Tibial nerve (tissue), 4 donors: ENCODE measurements at places on chromosomes 7 and 10. TPM values are rescaled to one million over a fixed set of nuclear protein-coding genes. Genes with fewer than 3 reads are reported as not detected.

DNA sequence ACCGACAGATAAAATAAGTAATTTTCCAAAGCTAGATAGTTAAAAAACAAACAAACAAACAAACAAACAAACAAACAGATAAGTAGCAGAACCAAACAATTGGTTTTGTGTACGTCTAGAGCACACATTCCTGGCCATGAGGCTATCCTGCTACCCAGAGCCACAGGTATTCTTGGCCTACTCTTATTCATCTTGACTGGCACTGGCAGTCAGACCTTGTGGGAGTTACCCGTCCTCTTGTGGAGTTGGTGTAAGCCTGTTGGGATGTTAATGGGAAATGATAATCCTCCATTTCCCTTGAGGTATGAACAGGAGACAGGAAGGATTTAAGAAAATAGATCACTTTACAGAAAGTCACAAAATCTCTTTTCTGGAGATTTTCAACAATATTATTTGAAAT is 142.4 kb upstream of the MEOX2 start:
- no peaks in the 10 kb centered on the region for H3K36me3 ChIP-seq
- no peak overlapping the region for H3K4me3 ChIP-seq
- H3K4me1 ChIP-seq, result no peaks in the 10 kb centered on the region
- DNase-seq, result no peak
- no peaks in the 10 kb centered on the region for H3K27me3 ChIP-seq

DNA sequence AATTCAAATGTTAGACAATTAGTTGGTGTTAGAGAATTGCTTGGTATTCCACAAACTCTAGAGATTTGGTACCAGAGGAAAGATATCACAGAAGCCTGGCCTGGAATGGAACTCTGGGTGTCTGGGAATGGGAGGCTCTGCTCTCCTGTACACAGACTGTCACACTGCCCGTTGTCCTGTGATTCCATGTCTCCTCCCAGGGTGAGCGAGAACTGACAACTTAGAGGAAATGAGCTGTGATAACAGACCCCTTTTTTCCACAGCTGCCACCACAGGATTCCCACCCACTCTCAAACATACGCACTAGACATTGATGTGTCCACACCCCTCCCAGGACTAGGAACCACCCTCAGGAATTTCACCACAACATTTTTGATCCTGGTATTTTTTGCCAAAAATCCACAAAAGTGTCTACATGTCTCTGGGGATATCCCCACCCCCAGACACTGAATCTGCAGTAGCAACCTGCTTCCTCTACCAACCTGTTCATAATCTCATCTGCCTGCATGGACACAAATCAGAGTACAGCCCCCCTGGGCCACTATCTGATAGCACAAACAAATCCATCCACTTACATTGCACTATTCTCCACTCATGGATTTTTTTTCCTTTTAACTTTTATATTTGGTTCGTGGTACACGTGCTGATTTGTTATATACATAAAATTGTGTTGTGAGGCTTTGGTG is 4.7 kb downstream of the ZNF273 start:
- H3K4me3 ChIP-seq, result no peak overlapping the region
- H3K27ac ChIP-seq, result no peak overlapping the region
- H3K36me3 ChIP-seq, result no peaks in the 10 kb centered on the region

DNA sequence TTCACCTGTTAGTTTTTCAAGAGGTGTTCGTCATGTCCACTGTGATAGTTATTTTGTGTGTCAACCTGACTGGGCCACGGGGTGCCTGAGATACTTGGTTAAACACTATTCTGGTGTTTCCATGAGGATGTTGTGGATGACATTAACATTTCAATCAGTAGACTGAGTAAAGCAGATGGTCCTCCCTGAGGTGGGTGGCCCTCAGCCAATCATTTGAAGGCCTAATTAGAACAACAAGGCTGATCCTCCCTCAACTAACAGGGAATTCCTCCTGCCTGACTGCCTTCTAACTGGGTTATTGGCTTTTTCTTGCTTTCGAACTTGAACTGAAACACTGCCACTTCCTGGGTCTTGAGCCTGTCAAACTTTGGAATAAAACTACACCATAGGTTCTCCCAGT is 75.8 kb downstream of the ENO4 start:
- H3K27ac ChIP-seq, result no peak overlapping the region
- no peaks in the 10 kb centered on the region for H3K4me1 ChIP-seq
- no peaks in the 10 kb centered on the region for H3K36me3 ChIP-seq
- DNase-seq, result no peak

- H3K4me3 ChIP-seq, result no peak overlapping the region
- H3K4me1 ChIP-seq, result no peaks in the 10 kb centered on the region
- H3K27ac ChIP-seq, result no peak overlapping the region
- no peaks in the 10 kb centered on the region for H3K27me3 ChIP-seq
- H3K36me3 ChIP-seq, result no peaks in the 10 kb centered on the region
These were observed 756.6 kb upstream of the C7orf33 start for GRCh38 chr7:147833970-147834369.

DNA sequence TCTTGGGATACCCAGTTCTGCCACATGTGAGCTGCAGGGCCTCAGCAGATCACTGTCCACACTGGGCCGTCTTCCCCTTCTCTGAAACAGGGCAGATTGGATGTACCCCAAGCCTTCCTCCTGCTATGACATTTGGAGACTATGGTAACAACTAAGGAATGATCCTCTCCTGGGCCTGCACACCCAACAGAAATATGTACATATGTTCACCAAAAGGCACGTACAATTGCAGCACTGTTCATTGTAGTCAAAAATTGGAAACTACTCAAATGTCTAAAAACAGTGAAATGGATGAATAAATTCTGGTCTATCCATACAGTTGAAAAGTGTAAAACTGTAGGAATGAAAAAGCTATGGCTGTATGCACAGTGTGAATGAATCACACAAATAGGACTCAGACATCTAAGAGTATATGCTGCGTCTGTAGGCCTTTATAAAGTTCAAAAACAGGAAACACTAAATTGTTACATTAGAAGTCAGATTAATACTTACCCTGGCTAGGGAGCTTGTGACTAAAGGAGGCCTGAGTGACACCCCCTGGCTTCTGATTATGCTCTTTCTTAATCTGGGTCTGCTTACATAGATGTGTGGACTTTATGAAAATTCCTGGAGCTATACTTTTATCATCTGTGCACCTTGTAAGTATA is 16.1 kb upstream of the XPNPEP1 start:
- peak overlapping the region; percentile 51 for H3K27ac ChIP-seq
- DNase-seq, result no peak
- H3K27me3 ChIP-seq, result no peaks in the 10 kb centered on the region
- H3K4me3 ChIP-seq, result no peak overlapping the region
- no peaks in the 10 kb centered on the region for H3K36me3 ChIP-seq

GRCh38 chr10:48517911-48518811 is 86.7 kb downstream of the ARHGAP22 start:
- no peaks in the 10 kb centered on the region for H3K36me3 ChIP-seq
- no peak for DNase-seq
- H3K27me3 ChIP-seq, result no peaks in the 10 kb centered on the region

- H3K27ac ChIP-seq, result no peak overlapping the region
- no peaks in the 10 kb centered on the region for H3K27me3 ChIP-seq
- H3K4me3 ChIP-seq, result no peak overlapping the region
- H3K36me3 ChIP-seq, result no peaks in the 10 kb centered on the region
- H3K4me1 ChIP-seq, result peaks cover 4% of the 10 kb centered on the region
- DNase-seq, result no peak
These were observed 31.1 kb downstream of the STAMBPL1 start for GRCh38 chr10:88911116-88911515.

GRCh38 chr10:28089467-28089866 is 90.6 kb upstream of the ODAD2 start:
- H3K4me1 ChIP-seq, result no peaks in the 10 kb centered on the region
- peaks cover 9% of the 10 kb centered on the region for H3K36me3 ChIP-seq
- H3K4me3 ChIP-seq, result no peak overlapping the region
- no peak overlapping the region for H3K27ac ChIP-seq
- no peak for DNase-seq

- no peaks in the 10 kb centered on the region for H3K4me1 ChIP-seq
- H3K27me3 ChIP-seq, result no peaks in the 10 kb centered on the region
- no peaks in the 10 kb centered on the region for H3K36me3 ChIP-seq
- no peak overlapping the region for H3K27ac ChIP-seq
These were observed 128.6 kb downstream of the OAT start for GRCh38 chr10:124289851-124290795.

GRCh38 chr10:51694086-51694768 is 5.2 kb downstream of the CSTF2T start:
- H3K27me3 ChIP-seq, result no peaks in the 10 kb centered on the region
- DNase-seq, result no peak
- H3K4me1 ChIP-seq, result no peaks in the 10 kb centered on the region
- no peak overlapping the region for H3K27ac ChIP-seq
- H3K4me3 ChIP-seq, result no peak overlapping the region
- H3K36me3 ChIP-seq, result no peaks in the 10 kb centered on the region

- H3K27ac ChIP-seq, result no peak overlapping the region
- no peaks in the 10 kb centered on the region for H3K4me1 ChIP-seq
- H3K4me3 ChIP-seq, result no peak overlapping the region
- no peaks in the 10 kb centered on the region for H3K27me3 ChIP-seq
- no peak for DNase-seq
- H3K36me3 ChIP-seq, result no peaks in the 10 kb centered on the region
These were observed 13.9 kb upstream of the MGAM2 start for GRCh38 chr7:142097571-142097970.

- H3K4me1 ChIP-seq, result no peaks in the 10 kb centered on the region
- H3K36me3 ChIP-seq, result no peaks in the 10 kb centered on the region
- no peak overlapping the region for H3K4me3 ChIP-seq
- no peaks in the 10 kb centered on the region for H3K27me3 ChIP-seq
- DNase-seq, result no peak
These were observed 289.1 kb downstream of the FGFR2 start for GRCh38 chr10:121309164-121309563.

DNA sequence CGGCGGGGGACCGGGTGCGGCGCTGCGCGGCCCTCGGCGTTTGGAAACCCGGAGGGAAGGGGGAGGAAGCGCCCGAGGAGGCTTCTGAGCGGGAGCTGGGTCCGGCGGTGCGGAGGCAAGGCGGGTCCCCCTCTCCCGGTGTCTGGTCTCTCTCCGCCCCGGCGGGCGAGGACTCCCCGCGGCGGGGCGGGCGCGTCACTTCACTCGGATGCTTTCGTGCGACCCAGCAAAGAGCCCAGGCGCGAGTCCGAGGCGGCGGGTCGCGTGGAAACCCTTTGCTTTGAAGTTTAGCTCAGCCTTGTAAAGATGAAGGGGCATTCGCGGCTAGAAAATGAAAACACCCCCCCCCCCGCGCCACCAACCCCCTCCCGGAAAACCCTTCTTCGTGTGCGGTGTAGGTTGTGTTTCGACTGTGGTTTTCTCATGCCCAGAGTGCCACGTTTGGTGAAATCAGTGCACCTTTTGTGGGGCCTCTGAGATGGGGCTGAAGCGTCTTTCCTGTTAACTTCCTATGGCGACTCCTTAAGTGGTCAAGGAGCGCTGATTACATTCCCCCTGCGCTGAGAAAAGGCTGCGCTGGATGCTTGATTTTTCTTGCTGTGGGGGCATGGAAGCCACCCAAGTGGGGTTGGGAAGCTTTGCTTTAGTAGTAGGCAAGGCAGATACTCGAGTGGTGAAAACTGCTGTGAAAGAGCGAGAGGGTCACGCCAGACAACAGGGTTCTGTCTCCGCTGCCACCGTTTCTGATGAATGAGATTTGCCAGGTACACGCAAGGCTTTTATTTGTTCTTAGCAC is 876 bp downstream of the GNAI1 start:
- DNase-seq, result no peak
- no peaks in the 10 kb centered on the region for H3K27me3 ChIP-seq
- peaks cover 8% of the 10 kb centered on the region for H3K4me1 ChIP-seq
- H3K4me3 ChIP-seq, result peak overlapping the region; percentile 94
- peak overlapping the region; percentile 88 for H3K27ac ChIP-seq

DNA sequence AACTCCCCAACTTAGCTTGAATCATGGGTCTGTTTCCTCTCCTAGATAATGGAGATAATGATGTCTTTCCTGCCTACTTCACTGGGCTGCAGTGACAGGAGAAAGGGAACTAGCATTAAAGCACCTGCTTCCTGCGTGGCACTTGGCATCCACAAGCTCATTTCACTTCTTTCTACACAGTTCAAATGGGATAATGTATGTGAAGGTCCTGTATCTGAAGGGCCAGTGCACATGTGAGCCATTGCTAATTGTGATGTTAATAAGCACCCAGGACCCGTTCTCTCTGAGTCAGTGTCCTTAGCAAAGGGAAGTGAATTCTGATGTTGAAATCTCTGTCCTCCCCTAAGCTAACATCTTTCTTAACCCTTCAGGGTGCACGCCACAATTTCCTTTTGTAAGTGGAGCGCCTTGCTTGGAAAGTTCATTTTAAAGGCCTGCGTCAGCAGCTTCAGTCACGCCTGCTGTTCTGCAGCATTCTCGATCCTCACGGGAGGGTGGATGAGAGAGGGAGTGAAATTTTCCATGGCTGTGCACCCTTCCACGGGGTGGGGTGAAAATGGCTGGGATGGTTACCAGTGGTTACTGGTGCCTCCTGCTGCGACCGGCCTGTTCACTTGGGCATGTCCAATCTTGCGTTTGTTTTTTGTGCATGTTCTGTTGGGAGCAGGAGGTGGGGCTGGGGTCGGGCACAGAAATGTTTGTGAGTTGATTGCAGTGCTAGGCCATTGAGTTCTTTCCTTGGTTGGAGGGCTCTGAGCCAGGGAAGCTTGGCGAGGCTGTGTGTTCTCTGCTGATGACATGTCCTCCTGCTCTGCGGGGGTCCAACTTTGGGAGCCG is 59.2 kb downstream of the HK1 start:
- H3K27me3 ChIP-seq, result no peaks in the 10 kb centered on the region
- no peak overlapping the region for H3K4me3 ChIP-seq
- H3K36me3 ChIP-seq, result no peaks in the 10 kb centered on the region
- H3K27ac ChIP-seq, result no peak overlapping the region
- H3K4me1 ChIP-seq, result no peaks in the 10 kb centered on the region

GRCh38 chr7:36261019-36261754 is 108.1 kb downstream of the EEPD1 start:
- H3K27me3 ChIP-seq, result no peaks in the 10 kb centered on the region
- no peaks in the 10 kb centered on the region for H3K36me3 ChIP-seq
- no peaks in the 10 kb centered on the region for H3K4me1 ChIP-seq
- no peak overlapping the region for H3K4me3 ChIP-seq
- H3K27ac ChIP-seq, result no peak overlapping the region

- no peak overlapping the region for H3K27ac ChIP-seq
- no peak for DNase-seq
- H3K4me1 ChIP-seq, result no peaks in the 10 kb centered on the region
- H3K36me3 ChIP-seq, result no peaks in the 10 kb centered on the region
- H3K27me3 ChIP-seq, result no peaks in the 10 kb centered on the region
These were observed 7.8 kb upstream of the BHLHA15 start for GRCh38 chr7:98203261-98203963.

- H3K36me3 ChIP-seq, result peaks cover 65% of the 10 kb centered on the region
- DNase-seq, result peak; percentile 56
- peaks cover 51% of the 10 kb centered on the region for H3K4me1 ChIP-seq
- H3K27me3 ChIP-seq, result no peaks in the 10 kb centered on the region
- H3K4me3 ChIP-seq, result no peak overlapping the region
These were observed 30.0 kb downstream of the LAMB1 start for GRCh38 chr7:107972941-107973376.

PARG gene
- 35.1 TPM for total RNA-seq

NEUROG3 gene
- total RNA-seq, result not detected

GPC2 gene
- 1.1 TPM for total RNA-seq

MYO3A gene
- total RNA-seq, result 0.39 TPM

ORC5 gene
- total RNA-seq, result 29.1 TPM

CALHM3 gene
- total RNA-seq, result not detected

C10orf143 gene
- 1.5 TPM for total RNA-seq

TCAF2 gene
- 2.7 TPM for total RNA-seq

SEMA4G gene
- total RNA-seq, result 3.1 TPM

ECHS1 gene
- 80.6 TPM for total RNA-seq

GDF10 gene
- 48.2 TPM for total RNA-seq

ACTR3C gene
- 0.44 TPM for total RNA-seq
